ENCODE measurements at places on chromosomes 3 and 15. TPM values are rescaled to one million over a fixed set of nuclear protein-coding genes. Genes with fewer than 3 reads are reported as not detected.

DNA sequence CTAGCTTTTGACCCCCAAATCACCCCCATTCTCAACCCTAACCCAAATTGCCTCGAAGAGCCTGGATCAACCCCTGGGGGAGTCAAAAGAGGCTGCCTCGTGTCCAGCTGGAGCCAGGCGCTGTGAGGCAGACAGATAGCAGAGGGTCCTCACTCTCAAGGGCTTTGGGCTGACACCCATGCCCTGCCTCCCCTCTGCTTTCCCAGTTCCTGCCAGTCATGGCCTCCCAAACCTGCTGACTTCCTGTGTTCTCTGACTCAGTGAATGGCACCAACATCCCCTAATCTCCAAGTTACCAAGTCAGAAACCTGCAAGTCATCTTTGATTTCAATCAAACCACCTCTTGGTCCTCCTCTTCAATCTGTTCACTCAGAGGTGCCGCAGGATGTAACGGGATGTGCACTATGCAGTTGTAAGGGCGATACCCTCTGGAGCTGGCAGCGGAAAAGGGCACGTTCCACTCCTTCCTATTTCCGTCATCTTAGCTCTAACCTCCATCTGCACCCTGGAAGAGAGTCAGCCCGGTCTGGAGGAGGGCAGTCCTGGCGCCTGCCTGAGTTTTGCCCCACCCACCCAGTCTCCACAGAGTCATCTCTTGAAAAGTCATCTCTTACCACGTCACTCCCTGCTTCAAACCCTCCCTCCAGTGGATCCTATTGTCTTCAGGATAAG, 52.4 kb upstream of the FAM174B start:
- DNase-seq, result no peak

Gene SCN11A
- total RNA-seq, result 0.10 TPM

GRCh38 chr3:139299261-139300132, 44.3 kb upstream of the MRPS22 start:
- DNase-seq, result no peak

- no peak for DNase-seq
Measured at GRCh38 chr3:120652896-120653545, 29.0 kb downstream of the HGD start.

GRCh38 chr15:43277901-43278300, 11.2 kb upstream of the TGM5 start:
- no peak for DNase-seq

Gene ASB14
- total RNA-seq, result not detected

GRCh38 chr3:132445817-132446216, 28.5 kb downstream of the DNAJC13 start:
- no peak for DNase-seq

Gene PCOLCE2
- total RNA-seq, result 12.6 TPM

GRCh38 chr3:121981473-121981872, 40.6 kb downstream of the ILDR1 start:
- DNase-seq, result no peak

DNA sequence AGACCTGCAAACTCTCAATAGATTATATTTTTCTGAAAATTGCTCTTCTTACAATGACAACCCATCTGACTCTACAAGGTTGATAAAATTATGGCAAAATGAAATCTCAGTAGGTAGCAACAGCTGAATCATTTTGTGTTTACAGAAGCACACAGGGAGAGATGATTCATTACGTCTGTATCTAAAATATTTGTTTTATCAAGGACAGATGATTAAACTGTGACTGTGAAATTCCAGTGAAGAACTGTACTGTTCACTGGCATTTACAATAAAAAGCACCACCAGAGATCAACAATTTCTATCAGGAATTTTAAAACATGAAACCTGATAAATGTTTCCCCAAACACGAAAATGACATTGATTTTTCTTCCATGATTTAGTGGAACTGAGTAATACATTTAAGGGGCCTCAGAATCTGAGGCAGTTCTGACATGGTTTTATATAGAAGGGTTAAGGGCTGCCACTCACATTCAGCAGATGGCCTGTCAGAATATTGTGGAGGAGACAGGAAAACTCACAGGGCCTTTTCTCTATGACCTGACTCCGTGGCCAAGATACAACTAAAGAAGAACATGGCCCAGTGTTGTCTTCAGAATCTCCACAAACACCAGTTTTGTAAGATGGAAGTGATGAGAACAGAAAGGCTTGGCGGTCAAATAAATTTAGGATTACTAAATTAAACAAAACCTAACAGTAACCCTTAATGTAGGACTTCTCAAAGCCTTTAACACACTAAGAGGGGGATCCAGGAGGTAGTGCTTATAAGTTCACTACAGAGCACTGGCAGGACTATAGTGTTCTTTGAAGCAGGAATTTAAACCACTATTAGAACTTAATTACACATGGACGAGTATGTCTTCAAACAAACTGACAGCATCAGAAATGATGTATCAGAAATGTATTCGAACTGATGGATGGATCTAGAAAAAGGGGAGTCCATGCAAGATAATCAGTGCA, 25.9 kb downstream of the RAD18 start:
- DNase-seq, result no peak

DNA sequence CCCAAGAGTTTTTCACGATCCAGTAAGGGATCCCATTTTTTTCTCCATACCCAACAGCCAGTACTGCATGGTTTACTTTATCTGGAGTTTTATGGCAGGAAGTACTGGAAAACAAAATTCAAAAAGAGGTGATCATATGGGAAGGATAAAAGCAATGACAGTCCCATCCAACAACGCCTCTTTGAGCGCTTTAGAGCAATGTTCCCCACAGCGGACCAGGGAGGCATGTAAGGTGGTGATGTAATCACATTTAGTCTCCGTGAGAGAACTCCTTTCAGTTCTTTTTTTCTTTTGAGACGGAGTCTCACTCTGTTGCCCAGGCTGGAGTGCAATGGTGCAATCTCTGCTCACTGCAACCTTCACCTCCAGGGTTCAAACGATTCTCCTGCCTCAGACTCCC, 21.8 kb downstream of the CTSH start:
- DNase-seq, result no peak

Gene SLCO3A1
- total RNA-seq, result 15.3 TPM

All from H1 (cell line).